ENCODE measurements at places on chromosomes 3 and 15.

- no peak for DNase-seq
Observed at GRCh38 chr3:115549071-115549470, 74.2 kb upstream of the GAP43 start.

DNA sequence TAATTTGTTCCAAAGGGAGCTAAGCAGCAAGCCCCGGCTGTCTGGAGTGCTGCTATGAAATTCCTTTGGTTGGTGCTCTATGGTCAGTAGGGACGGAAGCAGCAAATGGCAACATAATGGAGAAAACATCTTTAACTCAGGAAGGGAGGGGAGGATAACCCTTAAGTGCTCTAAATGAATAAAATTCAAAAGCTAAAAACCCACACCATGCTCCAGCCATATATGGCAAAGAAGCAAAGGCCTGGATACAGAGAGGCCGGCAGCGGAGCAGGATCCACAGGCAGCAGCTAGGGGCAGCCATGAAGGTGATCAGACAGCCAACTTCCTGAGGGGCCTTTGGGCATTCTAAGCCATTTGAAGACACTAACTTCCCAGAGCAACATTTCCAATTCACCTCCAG lies 38.9 kb downstream of the IL17RD start:
- DNase-seq = no peak

GRCh38 chr3:127438951-127439350 lies 151.1 kb upstream of the PRR20G start:
- no peak for DNase-seq

DNA sequence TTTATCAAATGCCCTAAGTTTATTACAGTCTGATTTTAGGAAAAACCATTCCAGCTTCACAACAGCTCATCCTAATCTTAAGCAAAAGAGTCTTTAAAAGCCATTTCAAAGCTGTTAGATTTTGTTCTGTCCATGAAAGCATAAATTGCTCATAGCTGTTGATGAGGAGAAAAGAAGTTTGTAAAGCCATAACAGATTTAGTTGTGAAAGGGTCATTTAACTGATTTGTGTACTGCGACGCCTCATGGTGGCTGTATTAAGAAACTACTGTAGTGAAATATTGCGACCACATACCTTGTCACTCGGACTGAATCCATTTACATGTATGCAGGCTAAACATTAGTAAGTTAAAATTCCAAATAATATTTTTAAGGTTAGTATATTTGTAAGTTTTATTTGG lies 20.9 kb downstream of the BBX start:
- DNase-seq = no peak

- no peak for DNase-seq
Observed at GRCh38 chr3:107461721-107462120, 61.0 kb upstream of the BBX start.

DNA sequence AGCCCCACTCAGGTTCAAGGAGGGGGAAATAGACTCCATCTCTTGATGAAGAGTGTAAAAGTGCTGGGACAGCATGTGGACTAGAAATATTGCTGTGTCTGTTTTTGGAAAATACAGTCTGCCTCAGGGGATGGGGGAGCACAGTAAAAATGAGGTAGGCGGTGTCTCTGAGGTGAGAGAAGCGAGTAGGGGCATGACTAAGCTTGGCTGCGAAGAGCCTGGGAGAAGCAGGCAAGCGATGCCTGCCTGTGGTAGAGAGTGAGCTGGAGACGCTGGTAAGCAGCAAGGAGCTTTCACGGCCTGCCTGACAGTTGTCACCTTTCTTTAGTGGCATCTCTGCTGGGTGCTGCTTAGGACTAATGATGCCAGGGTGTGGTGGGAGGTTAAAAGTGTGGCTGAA lies 49.0 kb upstream of the DCLK3 start:
- DNase-seq = no peak

DNA sequence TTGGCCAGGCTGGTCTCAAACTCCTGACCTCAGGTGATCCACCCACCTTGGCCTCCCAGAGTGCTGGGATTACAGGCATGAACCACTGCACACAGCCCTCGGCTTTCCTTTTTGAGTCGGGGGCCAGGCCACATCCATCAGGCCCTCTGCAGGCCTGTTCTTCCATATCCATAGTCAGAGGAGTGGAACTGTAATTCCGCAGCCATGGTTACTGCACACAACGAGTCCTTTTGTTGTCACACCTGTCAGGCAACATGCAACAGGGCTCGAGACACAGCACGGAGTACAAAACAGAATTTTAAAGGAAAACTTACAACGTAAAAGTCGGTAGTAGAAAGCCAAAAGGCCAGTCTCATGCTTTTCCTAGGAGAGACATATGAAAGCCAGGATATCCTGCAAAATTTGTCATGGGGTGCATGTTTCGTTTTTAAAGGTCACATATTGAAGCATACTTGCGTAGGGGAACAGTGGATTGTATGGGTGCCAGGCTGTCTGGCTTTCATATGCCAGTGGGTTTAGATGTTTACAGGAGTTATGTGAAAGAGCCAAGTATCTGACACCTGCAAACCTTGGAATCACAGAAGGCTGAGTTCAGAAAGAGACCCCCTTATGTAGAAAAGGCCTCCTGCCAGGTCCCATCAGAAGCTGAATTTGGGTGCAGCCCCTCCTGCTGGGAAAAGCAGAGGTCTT lies 63.2 kb upstream of the LPP start:
- no peak for DNase-seq

DNA sequence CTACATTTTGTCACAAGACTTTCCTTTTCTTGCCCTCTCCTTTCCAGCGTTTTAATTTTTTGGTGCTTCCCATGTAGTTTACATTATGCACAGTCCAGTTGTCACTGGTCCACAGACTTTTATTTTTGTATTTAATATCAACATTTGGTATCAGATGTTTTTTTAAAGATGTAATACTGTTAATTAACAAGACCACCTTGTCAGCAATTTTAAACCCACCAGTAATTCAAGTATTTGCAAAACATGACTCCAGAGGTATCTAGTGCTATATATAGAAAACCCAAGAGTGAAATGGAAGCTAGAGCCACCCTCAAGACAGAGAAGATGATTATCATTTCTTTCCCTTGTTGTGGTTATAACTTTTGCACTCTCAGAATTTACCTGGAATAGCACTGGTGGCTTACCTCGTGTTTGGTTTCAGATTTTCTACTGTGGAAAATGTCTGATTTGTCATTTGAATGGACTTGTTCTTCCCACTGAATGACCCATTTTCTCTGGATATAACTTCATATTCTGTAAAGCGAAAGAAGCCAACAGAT lies 56.2 kb downstream of the TFG start:
- DNase-seq = no peak

DNA sequence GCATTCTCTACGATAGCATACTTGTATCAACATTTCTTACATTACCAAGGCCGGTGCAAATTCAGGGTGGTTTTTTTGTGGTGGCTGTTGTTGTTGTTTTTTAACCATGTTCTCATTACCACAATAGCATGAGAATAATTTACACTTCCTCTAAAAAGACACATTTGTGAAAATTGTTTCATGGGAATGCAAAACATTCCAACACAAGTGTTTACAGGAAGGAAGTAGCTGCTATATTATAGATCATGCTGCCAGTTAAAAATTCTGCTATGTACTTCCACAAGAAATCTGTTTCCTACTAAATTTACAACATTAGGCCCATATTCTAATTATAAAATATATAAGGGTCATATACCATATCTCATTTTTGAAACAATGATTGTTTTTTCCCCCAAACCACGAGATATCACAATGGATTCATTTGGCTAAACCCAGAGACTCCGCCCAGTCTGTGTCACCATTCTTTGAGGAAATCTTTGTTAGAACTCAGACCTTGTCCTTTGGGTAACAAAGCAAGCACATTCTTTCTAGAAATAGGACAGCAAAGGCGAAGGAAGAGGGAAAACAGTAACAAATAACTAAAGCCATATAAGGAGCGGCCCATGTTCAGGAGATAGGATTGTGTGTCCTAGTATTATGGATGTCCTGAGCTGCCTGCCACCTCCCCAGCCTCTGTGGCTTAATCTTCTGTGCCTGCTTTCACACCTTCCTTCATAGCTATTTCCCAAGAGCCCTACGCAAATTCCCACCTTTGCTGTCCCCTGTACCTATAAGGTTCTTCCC lies 60.1 kb downstream of the UACA start:
- no peak for DNase-seq

GRCh38 chr15:68200016-68200861 lies 4.9 kb downstream of the CALML4 start:
- no peak for DNase-seq

DNA sequence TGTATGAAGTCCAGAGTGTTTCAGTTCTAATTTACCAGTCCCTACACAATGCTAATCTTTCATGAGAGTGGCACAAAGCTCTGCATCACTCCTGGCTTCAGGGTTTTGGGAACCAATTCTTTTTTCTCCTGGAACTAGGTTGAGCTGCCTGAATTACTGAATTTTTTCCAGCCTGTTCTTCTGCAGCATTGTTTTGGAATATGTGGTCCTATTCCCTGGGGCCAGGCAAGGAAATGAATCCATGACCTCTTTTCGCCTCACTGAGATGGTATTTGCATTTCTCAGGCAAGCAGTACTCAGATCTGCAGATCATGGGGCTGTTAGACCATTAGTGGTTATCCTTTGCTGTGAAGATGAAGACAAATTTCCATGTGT lies 25.6 kb upstream of the GPR171 start:
- DNase-seq = no peak

DNA sequence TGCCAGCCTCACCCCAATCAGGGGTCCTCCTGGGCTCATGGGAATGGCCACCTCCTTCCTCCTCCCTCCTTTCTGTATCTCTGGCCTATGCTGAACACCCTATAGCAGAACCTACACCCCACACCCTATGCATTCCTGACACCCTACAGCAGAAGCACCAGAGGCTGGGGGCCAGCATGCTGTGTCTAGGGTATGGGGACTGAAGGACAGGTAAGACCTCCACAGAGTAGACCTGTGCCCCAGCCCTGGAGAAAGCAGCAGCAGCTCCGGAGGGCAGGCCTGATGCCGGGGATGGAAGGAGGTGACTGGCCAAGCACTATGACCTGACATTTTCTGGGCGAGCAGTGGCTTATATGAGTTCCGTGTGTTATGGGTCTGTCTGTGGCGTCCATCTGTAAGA lies 66.9 kb downstream of the TLE3 start:
- no peak for DNase-seq

GRCh38 chr15:35443376-35443775 lies 102.6 kb downstream of the DPH6 start:
- DNase-seq = no peak

- no peak for DNase-seq
Observed at GRCh38 chr3:141044695-141045641, 6.2 kb upstream of the SPSB4 start.

DNA sequence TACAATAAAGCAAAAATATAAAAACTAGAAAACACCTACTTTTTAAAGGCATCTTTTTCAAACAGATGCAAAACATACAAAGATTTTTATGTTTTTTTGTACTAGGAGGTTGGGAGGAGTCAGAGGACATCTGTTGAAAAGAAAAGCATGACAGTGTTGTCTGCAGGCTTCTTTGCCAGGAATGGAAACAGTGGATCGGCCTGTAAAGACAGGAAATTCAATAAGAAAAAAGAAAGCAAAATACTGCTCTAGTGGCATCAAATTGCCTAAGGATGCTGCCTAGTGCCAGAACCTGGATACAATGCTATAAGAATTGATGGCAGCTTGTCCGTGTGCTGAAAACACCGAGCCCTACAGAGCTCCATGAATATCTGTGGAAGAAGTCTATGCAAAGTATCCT lies 69.9 kb downstream of the TBC1D5 start:
- no peak for DNase-seq

- DNase-seq = no peak
Observed at GRCh38 chr3:136350132-136350531, 100.0 kb downstream of the PCCB start.

DNA sequence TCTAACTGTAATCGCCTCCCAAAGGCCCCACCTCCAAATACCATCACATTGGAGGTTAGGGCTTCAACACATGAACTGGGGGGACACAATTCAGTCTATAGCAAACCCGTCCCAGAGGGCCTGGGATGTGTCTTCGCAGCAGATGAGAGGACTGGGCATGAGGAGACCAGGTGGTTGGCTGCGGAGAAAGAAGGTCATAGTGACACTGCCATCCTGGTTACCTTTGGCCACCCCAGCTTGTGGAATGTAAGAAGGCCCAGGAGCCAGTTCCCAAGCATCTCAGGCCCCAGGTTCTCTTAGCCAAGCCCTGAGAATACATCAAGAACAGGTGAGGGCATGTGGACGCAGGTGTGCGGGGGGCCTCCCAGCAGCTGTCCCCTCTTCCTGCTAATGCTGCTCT lies 6.4 kb upstream of the RARRES1 start:
- DNase-seq = no peak

DNA sequence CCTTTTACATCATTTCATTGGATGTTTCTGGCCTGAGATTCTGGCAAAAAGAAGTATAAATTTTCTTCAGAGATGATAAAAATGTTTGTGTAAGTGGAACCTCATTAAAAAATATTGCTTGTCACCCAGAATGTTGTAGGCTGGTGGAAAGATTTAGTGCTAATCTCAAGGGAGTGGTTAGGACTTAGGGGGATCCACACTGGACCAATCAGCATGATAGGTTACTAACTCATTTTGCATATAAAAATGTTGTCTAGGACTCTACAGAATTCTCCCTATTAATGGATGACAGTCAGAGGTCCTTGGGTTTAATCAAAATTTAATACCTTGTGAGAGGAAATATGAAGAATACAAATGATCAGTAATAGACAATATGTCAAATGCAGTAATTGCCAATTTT lies 108.6 kb upstream of the TNIK start:
- DNase-seq = no peak

GRCh38 chr3:33122991-33123390 lies 9.2 kb downstream of the CRTAP start:
- DNase-seq = no peak

GRCh38 chr3:94694894-94695293 lies 632.0 kb downstream of the NSUN3 start:
- DNase-seq = no peak

DNA sequence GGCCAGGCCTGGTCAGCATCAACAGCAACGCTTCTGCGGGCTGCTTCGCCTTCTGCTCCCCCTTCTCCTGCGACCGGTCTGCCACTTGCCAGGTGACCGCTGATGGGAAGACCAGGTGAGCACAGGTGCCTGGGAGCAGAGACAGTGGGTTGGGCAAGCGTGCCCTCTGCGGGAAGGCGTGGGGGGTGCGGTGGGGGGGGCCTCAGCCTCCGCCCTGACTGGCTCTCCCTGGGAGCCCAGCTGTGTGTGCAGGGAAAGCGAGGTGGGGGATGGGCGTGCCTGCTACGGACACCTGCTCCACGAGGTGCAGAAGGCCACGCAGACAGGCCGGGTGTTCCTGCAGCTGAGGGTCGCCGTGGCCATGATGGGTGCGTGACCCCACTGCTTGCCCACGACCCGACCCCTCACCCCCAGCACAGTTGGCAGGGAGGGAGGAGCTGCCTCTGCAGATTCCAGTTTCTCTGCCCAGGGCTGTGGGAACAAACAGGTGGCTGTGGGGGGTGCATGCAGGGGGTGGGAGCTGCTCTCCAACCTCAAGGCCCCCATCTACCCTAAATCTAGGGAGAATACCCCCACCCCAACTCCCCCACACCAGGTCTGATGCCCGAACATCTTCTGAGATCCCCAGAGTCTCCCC lies 8.8 kb downstream of the STAB1 start:
- DNase-seq = no peak

- no peak for DNase-seq
Observed at GRCh38 chr15:53446376-53446775, 313.1 kb downstream of the WDR72 start.

Measured in neuronal stem cell (in vitro differentiated cells).